ENCODE measurements at places on chromosomes 5 and 9. TPM values are rescaled to one million over a fixed set of nuclear protein-coding genes. Genes with fewer than 3 reads are reported as not detected.

The LOX gene
- 0.88 TPM for total RNA-seq

GRCh38 chr5:143398053-143398355, 5.5 kb downstream of the NR3C1 start:
- no peak for DNase-seq

DNA sequence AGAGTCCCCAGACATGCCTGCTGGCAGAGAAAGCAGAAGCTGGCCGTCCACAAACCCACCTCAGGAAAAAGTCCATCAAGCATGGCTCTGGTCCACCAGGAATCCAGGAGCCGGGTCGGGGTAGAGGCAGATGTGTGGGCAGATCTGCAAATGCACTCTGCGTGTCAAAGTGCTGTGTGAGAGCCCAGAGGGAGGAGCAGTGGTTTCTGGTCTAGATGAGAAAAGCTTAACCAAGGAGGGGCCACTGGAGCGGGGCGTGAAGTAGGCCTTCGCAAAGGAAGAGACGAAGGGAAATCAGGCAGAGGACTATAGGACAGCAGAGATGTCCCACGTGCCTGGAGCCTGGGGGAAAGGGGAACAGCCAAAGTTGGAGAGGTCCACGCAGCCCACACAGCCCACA, 40.0 kb downstream of the TTLL11 start:
- no peak for DNase-seq

- DNase-seq: no peak
These were observed 31.1 kb downstream of the OR2K2 start for GRCh38 chr9:111298731-111299598.

DNA sequence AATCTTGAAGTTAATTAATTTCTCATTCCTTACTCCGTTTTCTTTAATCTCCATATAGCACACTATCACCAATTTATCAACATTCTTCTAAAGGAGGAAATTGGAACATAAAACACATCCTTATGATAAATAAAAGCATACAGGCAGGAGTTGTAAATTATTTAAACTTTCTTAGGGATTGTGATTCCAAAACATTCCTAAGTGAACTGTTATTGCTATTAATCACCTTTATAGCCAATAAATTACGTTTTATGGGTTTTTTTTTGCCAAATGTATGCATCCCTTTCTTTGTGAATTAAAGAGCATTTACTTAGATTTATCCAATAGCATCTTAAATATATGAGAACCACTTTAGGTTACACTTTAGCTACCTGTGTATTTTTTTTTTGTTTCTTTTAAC, 55.3 kb downstream of the FBXO4 start:
- DNase-seq: no peak

GRCh38 chr5:143986516-143987212, 174.7 kb downstream of the HMHB1 start:
- DNase-seq: no peak

DNA sequence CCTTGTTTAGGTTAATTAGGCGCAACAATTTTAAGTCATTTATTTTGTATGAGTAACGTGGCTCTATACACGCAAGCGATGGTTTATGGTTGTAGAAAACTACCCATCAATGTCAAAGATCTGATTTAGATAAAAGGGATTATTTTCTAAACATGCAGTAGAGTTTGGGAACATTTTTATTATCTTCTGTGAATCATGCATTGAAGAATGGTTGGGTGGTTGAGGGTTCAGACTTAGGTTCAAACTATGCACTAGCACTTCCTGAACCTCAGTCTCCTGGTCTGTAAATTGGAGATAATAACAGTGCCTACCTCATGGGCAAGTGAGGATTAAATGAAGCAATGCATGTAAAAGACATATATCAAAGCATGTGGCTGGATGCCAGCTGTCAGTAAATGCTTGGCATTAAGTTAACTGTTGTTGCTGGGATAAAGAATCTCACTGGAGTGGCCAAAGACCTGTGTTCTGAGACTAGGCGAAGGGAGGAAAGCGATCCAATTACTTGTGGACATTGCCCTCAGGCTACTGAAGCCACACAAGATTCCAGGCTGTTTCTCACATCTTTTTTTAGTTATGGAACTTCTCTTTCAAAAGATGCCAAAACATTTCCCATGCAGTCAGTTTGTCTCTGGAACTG, 1.1 kb upstream of the OTULINL start:
- DNase-seq: no peak

The FOXD4L3 gene
- total RNA-seq: 0.38 TPM

GRCh38 chr9:76725011-76725546, 39.2 kb upstream of the PCA3 start:
- DNase-seq: no peak
